ENCODE measurements at places on chromosomes 1 and 21.

DNA sequence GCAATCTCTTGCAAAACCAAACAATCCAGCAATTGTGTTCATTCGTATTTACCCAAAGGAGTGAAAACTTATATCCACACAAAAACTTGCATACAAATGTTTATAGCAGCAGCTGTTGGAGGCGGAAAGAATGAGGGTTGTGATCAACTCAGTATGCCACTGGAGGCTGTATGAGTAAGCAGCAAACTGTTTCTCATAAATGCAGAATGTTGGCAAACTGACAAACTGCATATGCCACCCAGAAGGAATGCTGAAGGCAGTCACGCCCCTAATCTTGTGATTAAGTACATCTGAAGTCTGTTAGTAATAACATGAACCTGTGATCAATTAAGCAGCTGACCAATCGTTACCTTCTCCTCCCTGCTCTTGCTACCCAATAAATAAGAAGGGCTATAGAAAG lies 60.5 kb upstream of the CR2 start:
- DNase-seq: no peak

- no peak for DNase-seq
Measured at GRCh38 chr1:79825551-79825950, 819.0 kb upstream of the ADGRL4 start.

- DNase-seq: no peak
Measured at GRCh38 chr1:51230501-51231078, 5.5 kb upstream of the RNF11 start.

GRCh38 chr1:41239988-41240610 lies 2.0 kb downstream of the SCMH1 start:
- DNase-seq: no peak

DNA sequence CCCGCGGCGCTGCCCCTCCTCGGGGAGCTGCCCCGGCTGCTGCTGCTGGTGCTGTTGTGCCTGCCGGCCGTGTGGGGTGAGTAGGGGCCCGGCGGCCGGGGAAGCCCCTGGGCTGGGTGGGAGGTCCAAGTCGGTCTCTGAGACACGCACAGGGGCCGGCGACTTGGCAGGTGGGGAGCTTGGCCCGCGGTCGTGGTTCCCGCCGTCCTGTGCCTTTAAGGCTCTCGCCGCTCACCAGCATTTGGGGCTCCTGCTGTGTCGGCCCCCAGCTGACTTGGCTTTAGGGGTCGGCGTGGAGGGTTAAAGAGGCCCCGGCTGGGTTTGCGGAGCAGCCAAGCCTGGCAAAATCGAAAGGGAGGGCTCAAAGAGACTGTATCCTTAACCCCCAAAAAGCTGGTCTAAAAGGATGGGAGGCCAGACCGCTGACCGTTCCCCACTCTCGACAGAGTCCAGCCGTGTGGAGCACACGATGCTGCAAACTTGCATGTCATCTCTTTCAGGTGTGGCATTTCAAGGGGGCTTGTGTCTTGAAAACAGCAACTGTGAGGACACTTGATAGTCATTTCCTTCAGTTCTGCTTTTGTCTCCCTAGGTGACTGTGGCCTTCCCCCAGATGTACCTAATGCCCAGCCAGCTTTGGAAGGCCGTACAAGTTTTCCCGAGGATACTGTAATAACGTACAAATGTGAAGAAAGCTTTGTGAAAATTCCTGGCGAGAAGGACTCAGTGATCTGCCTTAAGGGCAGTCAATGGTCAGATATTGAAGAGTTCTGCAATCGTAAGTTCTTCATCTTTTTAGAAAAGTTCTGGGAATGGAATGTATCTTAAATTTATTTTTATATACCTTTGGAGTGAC lies 540 bp downstream of the CD55 start:
- DNase-seq: peak; percentile 32

GRCh38 chr1:241048622-241049021 lies 308.4 kb downstream of the RGS7 start:
- DNase-seq: no peak

DNA sequence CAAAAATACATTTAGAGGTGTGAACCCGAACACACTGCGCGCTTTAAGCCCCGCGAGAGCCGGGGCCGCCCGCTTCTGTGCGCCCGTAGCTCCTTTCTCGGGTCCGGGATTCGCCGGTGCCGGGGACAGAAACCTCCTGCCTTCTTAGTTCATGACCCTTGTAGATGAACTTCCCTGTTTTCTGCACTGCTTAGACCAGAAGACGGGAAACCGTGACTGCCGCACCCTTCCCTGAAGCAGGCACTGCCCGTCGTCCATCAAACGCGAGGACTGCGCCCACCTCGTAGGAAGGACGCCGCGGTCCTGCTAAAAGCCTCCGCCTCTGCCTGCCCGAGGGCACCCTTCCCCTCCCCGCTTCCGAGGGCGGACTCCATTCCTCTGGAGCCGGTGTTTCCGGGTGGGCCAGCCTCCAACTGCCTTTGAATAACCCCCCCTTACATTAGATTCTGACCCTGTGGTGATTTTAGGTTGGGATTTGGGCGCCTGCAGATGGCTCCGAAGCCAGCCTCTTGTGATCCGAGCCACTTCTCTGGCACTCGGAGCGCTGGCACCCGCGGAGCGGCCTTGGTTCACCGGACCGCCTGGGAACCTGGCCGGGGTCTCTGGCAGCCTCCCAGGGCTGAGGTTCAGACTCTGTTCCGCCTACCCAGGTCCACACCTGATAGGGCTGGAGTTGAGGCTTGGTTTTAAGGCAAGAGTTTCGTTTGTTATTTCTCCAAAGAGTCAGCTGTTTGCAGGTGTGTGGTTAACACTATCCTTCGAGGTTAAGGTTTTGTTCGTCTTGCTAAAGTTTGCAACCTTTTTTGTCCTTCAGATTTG lies 1.2 kb upstream of the PTTG1IP start:
- peak; percentile 67 for DNase-seq

- DNase-seq: no peak
Measured at GRCh38 chr1:117698398-117699160, 92.7 kb downstream of the TENT5C start.

DNA sequence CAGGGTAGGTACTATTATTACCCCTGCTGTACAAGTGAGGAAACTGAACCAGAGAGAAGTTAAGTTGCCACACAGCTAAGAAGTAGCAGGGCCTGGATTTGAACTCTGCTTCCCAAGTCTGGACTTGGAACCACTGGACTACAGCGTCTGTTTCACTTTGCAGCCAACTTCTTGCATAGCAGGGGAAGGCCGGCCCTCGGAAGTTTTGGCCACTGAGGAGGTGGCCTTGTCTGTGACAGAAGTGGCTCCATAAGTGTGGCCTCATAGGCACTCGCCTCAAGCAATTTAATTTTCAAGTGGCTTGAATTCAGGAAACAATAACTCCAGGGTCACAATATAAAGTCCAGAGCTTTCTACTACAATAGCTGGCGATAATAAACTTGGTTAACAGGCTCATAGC lies 41.4 kb downstream of the PLEKHA6 start:
- DNase-seq: no peak

- DNase-seq: no peak
Measured at GRCh38 chr1:28104866-28105467, 16.6 kb upstream of the EYA3 start.

DNA sequence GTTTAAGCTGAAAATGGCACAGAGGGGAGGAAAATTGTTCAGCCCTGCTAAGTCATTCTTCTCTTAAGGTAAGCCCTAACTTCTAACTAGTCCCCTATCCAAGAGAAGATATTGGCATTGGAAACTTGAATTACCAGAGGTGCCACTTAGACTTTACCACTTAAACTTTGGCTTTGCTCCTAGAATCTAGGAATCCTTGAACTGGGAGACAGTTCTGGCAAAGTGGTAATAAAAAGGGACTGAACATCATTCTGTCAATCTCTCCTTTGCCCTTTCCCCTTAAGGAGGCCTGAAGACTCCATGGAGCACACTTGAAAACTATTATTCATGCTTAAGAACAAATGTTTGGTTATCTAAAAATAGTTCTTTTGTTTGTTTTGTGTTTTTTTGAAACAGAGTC lies 8.4 kb downstream of the ATP1A4 start:
- no peak for DNase-seq

DNA sequence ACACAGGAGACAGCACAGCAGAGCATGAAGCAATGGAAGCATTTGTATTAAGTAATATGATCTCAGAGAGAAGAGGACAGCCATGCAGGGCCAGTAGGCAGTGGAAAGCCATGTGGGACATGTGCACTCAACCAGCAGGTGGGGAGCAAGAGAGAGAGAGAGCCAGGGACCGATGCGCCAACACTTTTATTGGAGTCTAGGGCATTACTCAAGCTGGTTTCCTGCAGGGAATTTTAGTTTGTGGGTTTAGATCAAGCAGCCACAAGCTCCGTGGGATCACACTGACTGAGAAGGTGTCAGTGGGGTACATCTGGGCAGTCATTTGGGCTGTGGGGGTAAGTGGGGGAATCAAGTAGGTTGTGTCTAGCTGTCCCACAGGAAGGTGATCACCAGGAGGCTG lies 137.1 kb downstream of the PCBP3 start:
- DNase-seq: no peak

- no peak for DNase-seq
Measured at GRCh38 chr1:205775717-205776056, 405 bp upstream of the RAB29 start.

- no peak for DNase-seq
Measured at GRCh38 chr21:30268608-30269197, 14.0 kb downstream of the KRTAP24-1 start.

DNA sequence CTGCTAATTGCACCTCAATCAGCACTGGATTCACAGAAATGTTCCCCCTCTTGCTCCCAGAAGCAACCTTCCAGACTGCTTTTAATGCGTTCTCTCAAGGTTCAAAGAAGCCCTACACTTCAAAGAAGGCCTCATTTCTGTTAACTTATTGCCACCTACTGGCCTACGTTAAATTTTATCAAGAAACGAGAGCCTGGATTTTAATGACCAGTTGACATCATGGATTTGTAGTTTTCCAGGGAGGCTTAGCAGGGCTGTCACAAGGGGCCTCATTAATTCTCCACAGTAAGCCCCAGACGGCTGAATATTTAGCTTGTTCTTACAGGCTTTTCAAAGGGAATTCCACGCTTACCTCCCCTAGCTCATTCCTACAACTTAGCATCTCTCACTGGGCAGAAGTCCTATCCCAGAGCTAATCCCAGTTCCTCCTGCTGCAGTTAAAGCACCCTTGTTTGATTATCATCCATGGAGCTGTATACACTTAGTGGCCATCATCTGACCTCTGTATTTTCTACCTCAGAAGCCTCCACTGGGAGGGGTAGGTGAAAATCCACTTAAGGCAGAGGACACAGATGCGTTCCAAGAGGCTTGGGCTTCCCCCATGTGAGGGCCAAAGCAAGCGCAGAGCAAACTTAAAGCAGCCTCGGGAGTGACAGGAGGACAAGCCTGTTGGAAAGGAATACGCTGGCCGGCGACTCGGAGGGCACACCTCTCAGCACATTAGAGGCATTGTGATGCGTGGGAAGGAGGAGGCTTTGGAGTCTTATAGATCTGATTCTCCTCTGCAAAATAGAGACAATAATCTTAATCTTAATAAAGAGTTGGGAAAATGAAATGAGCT lies 32.2 kb upstream of the CYP4X1 start:
- no peak for DNase-seq

GRCh38 chr1:151970626-151971025 lies 23.0 kb downstream of the S100A10 start:
- no peak for DNase-seq

GRCh38 chr21:45601551-45601950 lies 42.0 kb upstream of the PCBP3 start:
- no peak for DNase-seq

- DNase-seq: no peak
Measured at GRCh38 chr1:158037008-158037865, 43.8 kb downstream of the KIRREL1 start.

DNA sequence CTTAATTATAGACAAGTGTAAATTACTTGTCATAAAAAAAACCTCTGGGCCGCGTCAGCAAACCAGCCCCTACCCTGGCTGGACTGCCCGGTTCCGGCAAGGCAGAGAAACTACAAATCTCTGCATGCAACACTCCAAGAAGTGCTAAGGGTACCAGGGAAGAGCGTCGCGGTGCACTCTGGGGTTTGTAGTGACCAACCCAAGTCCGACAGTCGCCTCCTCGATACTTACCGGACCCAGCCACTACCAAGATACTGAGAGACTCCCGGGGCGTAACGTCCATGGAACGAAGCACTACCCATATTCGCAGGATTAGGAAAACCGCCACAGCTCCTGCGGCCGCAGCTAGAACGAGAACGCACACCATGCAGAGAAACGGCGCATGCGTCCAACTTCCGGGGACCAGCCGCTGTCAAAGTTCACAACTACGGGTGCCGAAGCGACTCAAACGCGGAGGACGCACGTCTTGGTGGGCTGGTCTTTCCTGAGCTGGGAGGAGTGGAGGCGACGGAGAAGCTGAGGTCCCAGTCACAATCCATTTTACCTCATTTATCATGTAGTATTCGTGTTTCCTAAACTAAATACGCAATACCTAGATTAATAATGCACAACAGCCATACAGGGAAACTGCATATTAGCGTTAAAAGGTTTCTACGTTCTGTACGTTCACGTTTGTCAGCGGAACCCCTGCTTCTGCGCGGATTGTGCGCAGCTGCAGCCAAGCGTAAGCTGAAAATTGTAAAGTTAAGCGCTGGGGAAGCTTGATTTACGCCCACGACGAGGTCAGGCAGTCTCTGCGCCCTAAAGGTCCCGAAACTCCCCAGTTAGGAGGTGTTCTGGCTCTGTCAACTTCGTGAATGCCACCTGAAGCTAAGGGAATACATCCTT lies at the start of gene ALG14:
TSS of gene ALG14 (minus strand) at position 420 of the 888 bp plus-strand sequence. CDS start at position 367, 53 bp downstream.
- peak; percentile 93 for DNase-seq

- no peak for DNase-seq
Measured at GRCh38 chr1:86183810-86184209, 27.2 kb upstream of the COL24A1 start.

- no peak for DNase-seq
Measured at GRCh38 chr1:91579658-91580228, 79.1 kb downstream of the CDC7 start.

- no peak for DNase-seq
Measured at GRCh38 chr1:91637539-91637994, 136.9 kb downstream of the CDC7 start.

GRCh38 chr1:63730211-63730610 lies 43.6 kb upstream of the ROR1 start:
- DNase-seq: no peak

DNA sequence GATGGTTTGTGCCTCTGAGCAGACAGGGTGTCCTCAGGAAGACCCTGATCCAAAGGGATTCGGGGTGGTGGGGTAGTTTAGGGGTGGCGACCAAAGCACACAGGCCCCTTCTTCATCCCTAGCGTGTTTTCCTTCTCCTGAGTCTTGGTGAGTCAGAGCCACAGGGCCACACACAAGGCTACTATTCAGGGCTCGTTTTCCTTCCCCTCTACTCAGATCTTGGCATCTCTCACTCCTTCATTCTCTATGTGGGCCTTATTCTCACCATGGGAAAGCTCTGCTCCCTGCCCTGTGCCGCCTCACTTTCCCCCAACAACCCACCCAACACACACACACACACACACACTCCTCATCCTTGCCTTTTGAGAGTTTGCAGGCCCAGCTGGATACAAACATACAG lies 43.6 kb upstream of the WNT2B start:
- no peak for DNase-seq

- DNase-seq: no peak
Measured at GRCh38 chr1:220970311-220970710, 91.1 kb downstream of the HLX start.
